ENCODE measurements at places on chromosomes 7 and 10.

GRCh38 chr7:116342125-116342524, 131.8 kb downstream of the TES start:
- no peak for DNase-seq

- no peak for DNase-seq
Observed at GRCh38 chr10:12372846-12373245, 23.5 kb downstream of the CAMK1D start.

GRCh38 chr7:47390914-47391313, 191.0 kb downstream of the TNS3 start:
- no peak for DNase-seq

DNA sequence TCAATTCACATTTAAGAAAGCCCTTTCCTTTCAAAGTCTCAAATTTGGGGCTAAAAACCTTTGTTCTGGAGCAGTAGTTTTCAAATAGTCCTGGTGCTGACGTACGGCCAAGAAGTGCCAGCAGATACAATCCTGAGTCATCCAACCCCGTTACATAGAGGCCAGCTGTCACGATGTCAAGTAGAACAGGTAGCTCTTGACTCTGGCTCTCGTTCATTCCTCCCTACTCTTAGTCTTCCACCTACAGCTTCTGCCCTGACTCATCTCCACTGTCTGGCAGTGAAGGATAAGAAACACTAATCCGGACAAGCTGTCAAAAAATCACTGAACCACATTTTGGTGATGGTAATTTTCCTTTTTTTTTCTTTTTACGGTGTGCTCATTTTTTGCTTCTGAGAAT, 132.4 kb upstream of the PTN start:
- DNase-seq, result no peak

DNA sequence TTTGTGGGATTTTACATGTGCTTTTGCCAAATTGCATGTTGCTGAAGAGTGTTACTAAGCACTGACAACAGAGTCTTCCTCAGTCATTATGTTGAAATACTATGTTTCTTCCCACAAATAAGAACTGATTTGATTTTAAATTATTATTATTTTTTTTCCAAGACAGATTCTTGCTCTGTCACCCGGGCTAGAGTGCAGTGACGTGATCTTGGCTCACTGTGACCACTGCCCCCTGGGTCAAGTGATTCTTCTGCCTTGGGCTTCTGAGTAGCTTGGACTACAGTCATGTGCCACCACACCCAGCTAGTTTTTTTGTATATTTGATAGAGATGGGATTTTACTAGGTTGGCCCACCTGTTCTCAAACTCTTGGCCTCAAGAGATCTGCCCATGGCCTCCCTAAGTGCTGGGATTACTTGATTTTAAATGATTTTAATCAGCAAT, 42.3 kb downstream of the MINPP1 start:
- no peak for DNase-seq

DNA sequence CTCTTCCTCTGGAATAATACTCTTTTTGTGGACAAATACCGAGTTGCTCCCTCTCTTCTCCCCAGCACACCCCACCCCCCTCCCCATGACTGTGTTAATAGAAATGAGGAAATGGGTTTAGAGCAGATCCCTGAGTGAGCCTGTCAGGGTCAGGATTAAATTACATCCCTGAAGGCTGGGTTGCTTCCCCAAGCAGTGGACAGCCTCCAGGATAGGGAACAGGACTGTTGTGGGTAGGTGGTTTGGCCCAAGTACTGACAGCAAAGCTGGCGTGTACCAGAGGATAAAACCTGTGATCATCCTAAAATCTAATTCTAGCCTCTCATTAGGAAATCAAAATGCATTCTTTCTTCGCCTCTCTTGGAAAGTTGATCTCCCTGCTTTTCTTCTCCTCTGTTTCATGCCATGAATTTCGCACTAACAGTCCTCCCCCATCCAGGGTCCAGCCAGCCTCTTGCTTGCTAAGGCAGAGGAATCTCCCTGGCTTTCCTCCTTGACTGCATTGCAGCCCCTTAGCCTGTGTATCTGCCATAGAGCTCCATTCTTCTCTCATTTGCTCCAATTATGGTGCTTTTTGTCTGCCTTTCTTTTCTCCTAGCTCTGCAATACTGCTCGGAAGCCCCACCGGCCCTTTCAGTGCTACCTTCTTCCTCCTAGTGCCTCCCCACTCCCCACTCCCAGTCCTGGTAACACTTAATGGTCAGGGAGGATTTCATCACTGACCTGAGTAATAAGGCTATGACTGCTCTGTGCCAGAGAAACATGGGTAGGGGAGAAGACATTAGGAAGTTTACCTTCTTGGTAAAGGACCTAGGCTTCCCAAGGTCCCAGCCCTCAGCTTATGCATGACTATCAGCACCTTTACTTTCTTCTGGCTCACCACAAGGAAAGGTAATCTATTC, 8.4 kb downstream of the LRRC4 start:
- DNase-seq, result no peak

DNA sequence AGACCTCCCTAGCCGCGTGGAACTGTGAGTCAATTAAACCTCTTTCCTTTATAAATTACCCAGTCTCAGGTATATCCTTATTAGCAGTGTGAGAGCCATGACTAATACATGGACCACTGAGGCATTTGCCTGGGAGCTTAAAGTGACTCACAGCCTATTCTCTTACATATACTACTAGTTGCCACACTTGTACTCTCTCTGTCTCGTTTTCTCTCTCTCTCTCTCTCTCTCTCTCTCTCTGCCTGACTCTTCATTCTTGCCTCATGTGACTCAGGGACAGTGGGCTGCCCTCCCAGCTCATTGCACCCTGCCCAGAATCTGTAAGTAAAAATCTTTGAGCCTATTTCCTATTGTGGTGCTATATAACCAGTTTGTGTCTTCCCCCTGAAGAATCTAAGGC, 238.5 kb upstream of the MAGI2 start:
- no peak for DNase-seq

- DNase-seq, result no peak
Observed at GRCh38 chr7:47669178-47669891, 87.4 kb upstream of the TNS3 start.
